ENCODE measurements at places on chromosomes 12 and 14.

GRCh38 chr14:90272523-90272922 is 16.2 kb downstream of the PSMC1 start:
- DNase-seq = peak; percentile 79

DNA sequence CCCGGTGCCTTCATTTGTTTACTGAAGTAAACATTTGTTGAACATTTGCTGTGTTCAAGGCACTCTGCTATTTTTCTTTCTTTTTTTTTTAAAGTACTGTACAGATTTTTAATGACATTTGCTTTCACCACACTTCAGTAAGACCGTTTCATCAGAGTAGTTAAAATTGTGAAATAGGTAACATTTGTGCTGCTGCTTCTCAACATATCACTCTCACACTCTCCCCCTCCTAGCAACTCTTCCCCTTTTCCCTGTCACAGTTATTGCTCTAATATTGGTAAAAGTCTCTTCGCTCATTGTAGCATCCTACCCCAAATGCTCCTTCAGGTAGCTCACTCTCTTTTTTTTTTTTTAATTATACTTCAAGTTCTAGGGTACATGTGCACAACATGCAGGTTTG is 49.6 kb downstream of the SRGAP1 start:
- DNase-seq = no peak

DNA sequence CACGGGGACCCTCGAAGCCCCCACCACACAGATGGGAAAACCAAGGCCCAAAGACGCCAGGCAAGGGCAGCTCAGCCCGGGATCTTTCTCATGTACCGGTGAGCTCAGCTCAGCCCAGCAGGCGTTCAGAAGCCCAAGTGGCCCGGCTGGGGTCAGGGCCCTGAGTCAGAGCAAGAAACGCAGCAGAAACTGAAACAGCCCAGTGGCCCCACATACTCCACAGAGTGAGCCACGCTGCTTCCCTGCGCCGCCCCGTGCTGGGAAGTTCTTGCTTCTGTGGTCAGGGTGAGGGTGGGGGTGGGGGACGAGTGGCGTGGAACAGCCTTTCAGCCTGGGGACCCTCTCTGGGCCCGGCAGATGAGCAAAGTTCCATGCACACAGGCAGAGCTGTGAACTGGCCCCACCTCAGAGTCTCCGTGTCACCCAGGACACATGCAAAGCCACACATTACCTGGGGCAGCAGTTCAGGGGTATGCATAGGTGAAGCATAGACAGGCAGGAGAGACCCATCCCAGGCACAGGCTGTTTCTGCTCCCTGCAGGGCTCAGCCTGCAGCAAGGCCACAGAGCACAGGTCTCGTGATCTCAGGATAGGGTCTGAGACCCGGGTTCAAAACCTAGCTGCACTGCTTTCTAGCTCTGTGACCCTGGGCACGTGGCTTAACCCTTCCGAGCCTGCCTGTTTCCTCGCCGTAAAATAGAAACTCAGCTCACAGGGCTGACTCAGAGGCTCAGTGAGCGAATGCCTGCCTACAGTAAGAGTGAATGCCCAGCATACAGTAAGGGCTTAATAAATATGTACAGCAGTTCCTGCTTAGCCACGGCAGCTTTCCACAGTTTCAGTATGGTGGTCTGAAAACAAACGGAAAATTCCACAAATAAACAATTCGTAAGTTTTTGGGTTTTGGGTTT is 21.6 kb downstream of the NCOR2 start:
- peak; percentile 68 for DNase-seq

DNA sequence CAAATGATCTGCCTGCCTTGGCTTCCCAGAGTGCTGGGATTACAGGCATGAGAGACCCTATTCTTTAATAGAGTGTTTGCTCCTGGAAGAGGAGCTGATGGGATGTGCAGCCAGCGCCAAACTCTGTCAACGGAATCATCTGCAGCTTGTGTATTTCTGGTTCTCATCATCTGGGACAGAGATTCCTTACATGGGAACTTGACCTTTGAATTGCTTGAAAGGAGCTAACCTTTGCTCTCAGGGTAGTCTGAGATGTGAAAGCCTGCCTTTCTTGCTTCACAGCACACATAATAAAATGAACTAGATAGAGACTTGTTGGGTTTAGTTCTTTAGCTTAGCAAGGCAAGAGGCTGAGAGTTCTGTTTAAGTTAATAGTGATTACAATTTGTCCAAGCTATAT is 120.0 kb downstream of the OTOGL start:
- no peak for DNase-seq

DNA sequence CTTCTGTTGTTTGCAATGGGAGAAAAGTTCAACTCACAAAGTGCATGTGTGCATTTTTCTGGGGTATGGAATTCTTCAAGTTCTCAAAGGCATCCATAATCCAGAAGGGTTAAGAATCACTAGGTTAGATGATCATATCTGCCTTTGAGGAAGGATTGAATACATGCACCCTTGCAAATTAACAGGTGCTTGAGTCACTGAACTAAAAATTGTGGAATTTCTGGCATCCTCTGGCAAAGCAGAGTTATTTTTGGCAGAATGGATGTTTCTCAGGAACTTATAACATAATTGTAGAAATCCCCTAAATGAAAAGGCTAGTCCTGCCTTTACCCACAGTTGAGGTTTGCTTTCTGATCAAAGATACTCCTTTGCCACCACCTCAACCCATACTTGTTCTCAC is 136.5 kb upstream of the DYRK2 start:
- DNase-seq = no peak

- no peak for DNase-seq
Observed at GRCh38 chr12:95796982-95797289, 6.4 kb upstream of the NTN4 start.

All from lower lobe of right lung (tissue), 2 donors.